ENCODE measurements at places on chromosomes 2 and 18.

DNA sequence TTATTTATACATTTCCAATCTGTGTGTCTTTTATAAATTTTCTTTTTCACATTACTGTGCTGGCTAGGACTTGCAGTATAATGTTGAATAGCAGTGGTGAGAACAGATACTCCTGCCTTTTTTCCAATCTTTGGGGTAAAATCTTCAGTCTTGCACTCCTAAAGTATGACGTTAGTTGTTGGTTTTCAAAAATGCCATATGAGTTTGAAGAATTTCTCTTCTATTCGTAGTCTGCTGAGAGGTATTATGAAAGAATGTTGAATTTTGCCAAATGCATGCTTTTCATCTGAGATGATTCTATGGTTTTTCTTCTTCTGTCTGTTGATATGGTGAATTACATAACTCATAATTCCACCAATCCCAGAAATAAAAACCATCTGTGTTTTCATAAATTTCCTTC, 335.3 kb upstream of the CHST9 start:
- DNase-seq, result no peak

DNA sequence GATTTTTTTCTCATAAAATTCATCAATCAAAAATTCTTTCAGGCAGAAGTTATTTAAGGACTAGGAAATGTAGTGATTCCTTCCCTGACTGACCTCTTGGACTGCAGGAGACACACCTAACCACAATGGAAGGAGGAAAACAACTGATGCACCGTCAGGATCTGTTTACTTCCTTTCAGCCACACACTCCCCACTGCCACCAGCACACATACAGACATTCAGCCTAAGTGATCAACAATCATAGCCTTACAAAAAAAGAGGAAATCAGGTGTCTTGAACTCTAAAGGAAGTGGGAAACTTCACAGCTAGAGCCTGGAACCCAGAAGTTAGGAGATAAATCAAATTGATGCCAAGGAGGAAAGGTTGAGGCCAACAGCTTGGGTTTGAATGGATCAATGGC, 213.5 kb upstream of the ACVR2A start:
- DNase-seq, result peak; percentile 9

DNA sequence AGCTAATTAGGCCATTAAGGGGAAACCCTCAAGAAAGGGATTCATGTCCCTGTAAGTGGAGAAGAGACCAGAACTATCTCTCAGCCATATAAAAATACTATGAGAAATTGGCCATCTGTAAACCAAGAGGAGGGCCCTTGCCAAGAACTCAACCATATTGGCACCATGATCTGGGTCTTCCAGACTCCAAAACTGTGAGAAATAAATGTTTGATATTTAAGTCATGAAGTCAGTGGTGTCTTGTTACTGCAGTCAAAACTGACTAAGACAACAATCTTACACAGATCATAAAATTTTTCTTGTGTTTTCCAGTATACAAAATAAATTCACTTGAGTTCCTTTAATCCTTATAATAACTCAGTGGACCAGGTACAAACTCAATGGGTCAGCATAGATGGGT, 589.8 kb upstream of the CDH2 start:
- DNase-seq, result no peak

- DNase-seq, result no peak
Measured at GRCh38 chr18:51522821-51523220, 325.3 kb upstream of the MEX3C start.

DNA sequence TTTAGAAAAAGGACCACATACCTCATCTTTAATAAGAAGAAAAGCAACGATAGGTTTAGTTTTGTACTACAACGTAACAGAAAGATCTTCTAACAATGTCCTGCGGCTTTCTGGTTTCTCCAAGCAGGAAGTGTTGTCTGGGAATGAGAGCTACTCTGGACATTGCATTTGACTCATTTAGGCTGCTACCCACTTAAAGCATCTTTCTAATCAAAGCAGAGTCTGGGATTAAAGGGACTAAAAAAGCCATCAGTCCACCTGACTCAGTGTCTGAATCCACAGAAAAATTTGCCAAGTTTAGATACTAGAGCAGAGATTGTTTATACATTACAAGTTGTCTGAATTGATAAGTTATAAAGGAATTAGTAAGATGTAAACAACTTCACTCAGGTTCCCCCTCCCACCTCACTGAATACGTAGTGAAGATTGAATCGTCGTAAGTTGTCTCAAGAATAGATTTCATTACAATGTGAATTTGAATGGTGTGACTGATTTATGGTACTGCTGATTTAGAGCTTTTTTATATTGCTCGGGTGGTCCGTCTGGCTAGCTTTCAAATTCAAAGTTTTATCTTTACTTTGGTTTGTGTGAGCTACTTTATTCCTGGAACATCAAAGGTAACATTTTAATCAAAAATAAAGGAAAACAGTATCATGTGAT, 70.2 kb upstream of the SMIM21 start:
- DNase-seq, result no peak

DNA sequence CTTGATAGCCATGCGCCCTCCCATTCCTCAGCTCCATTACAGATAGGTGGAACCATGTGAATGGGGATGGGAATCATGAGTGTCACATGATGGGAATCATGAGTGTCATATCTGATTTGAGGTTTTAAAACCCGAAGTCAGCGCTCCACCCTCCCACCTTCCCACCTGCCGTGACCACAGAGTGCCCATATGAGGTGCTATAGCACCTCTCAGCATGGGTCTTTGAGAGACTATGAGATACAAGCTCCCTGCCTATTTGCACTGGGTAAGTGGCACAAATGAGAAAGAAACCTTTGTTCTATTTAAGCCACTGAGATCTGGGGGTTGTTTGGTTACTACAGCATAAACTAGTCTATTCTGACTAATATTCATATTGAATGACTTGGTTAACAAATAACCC, 78.5 kb upstream of the PTPRM start:
- no peak for DNase-seq

GRCh38 chr2:214014551-214015220, 396.2 kb upstream of the VWC2L start:
- DNase-seq, result no peak

DNA sequence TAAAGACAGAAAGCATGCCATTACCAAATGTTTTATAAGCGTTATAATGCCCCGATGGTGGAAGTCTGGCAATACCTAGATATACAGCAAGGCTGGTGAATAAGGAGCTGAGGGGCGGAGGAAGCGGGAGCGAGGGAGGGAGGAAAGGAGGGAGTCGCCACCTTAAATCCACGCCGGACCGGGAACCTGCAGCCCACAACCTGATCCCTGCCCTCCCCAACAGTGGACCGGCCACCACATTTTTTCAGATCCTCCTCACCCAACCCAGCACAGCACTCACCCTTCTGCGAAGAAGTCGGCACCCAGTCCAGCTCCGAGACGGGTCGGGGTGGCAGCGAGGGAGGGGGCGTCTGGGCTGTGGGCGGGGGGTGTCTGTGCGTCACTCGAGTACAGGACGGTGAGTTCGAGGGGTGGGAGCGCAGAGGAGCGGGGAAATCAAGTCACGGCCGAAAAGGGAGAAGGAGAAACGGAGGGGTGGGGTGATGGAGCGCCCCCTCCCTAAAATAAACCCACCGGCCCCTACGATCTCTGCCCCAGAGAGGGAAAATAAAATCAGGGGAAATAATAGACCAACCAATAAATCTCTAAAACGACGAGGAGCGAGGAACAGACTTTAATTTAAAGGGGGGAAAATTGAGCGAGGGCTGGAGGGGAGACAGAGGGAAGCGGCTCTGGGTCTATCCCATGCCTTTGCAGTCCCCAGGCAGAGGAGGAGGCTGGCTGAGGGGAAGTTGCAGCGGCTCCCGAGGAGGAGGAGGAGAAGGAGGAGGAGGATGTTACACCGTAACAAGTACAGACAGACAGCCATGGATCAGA, 96.5 kb upstream of the SERTAD2 start:
- no peak for DNase-seq

- no peak for DNase-seq
Measured at GRCh38 chr2:183037074-183037552, 1.1 kb downstream of the NCKAP1 start.

DNA sequence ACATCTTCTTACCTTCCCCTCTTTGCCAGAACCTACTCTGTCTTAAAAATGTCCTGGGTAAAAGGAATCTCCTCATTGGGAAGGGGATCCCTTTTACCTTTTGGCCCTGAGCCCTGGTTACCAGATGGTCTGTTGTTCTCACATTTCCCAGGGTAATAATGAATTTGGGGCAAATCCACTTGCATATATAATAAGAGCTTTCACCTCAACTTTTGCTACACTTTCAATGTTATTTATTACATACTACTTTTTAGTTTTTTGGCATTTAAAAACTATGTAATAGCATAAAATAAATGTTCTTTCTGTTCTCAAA, 15.0 kb downstream of the CERS6 start:
- DNase-seq, result no peak

- DNase-seq, result no peak
Measured at GRCh38 chr2:150147889-150148683, 339.4 kb downstream of the RND3 start.

DNA sequence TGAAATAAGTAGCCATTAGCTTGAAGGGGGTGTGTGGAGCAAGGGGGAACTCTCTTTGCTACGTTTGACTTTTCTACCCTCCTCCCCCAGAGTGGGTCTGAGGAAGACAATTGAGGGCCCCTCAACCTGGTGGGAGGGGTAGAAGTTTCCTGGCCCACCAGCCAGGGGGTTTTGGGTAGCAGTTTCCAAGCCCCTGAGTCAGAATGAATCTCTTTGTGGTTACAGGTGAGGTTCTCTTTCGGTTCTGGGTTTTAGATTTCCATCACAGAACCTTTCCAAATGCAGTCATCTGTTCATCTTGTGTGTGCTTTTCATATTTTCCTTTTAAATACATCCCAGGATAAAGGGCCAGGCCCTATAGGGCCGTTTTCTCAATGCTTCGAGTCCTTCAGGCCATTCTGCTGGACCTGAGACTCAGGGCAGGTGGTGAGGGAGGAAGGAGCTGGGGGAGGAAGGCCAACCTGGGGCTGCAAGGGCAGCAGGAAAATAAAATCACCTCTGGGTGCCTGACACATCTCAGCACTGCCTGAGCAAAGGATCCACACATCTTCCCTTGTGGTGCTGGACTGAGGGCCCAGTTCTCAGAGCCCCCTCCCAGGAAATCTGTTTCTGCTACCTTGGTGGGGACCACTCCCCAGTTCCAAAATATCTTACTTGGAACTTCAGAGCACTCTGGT, 4.7 kb downstream of the LBH start:
- DNase-seq, result no peak

GRCh38 chr2:216626168-216626874, 6.9 kb upstream of the IGFBP2 start:
- DNase-seq, result no peak

- DNase-seq, result no peak
Measured at GRCh38 chr2:216827073-216827720, 32.7 kb downstream of the TNP1 start.

- DNase-seq, result no peak
Measured at GRCh38 chr2:216897561-216898203, 37.8 kb upstream of the TNP1 start.

DNA sequence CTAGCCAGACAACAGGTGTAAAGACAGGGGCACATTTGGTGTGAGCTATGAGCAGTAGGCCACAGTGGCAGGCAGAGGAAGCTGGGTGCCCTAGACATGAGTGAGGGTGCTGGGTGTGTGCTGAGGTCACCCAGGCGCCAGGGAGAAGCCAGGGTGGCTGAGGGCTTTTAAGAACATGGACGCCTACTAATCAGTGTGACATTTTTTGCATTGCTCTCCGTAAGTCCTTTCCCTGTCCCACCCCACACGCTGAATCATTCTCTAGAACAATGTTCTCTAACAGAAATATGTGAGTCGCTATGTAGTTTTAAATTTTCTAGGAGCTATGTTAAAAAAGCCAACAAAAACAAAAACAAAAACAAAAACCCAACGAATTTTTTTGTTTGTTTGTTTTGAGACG, 204.5 kb upstream of the REV1 start:
- no peak for DNase-seq

DNA sequence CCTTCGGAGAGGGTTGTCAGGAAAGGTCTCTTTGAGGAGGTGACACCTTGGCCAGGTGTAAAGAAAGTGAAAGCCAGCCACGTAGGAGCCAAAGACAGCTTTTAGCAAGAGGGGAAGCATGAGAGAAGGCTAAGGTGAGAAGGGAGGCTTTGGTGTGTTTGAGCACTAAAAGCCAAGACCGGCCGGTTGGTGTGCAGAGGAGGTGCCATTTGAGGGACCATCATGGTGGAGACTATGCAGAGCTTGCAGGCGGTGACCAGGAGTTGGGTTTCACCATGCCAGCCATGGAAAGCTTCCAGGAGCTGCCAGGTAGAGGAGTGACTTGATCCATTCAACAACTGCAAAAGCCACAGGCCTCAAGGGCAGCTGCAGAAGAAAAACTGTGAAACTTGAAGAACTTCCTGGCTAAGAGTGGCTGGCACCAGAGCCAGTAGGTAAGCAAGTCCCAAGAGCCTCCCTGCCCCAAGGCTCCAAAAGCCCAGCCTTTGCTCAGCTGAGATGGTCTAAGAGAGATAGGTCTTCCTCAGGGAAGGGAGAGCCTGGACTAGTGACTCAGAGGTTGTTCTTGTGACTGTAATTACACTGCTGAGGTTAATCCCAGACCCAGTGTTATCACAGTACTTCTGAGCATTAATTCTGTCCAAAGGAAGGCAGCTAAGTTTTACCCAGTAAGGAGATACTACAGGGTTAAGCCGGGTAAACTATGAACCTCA, 319.0 kb downstream of the BCL11A start:
- DNase-seq, result peak; percentile 33

GRCh38 chr2:80102026-80102425, 202.5 kb downstream of the LRRTM1 start:
- no peak for DNase-seq

- DNase-seq, result no peak
Measured at GRCh38 chr2:233090879-233091278, 30.7 kb downstream of the INPP5D start.

DNA sequence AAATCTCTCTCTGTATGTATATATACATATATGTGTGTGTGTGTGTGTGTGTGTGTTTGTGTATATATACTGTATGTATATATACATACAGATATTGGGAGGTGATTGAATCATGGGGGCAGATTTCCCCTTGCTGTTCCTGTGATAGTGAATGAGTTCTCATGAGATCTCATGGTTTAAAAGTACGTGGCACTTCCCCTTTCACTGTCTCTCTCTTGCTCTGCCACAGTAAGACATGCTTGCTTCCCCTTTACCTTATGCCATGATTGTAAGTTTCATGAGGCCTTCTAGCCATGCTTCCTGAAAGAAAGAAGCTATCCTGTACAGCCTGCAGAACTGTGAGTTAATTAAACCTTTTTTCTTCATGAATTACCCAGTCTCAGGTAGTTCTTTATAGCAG, 18.8 kb upstream of the CCDC195 start:
- no peak for DNase-seq

DNA sequence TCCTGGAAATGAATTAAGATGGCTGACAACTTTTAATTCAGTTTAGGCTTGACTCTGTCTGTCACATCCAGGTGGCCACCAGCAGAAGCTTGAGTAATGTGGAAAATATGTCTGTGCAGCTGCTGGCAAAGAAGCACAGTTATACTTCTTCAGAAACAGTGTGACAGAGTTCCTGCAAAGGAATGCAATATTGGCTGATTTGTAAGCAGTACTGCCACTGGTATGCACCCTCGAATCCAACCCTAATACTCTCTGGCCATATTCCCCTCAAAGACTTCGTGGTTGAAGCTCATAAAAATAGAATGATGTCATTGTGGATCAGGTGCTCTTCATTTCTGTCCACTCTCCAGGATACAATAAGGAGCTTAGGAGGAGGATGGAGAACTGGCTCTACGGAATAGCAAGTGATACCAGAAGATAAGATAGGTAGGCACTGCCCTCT, 86.2 kb downstream of the METTL8 start:
- peak; percentile 30 for DNase-seq
